ENCODE measurements at places on chromosomes 16 and 17.

GRCh38 chr16:48790151-48790550, 180.2 kb upstream of the N4BP1 start:
- DNase-seq: no peak

DNA sequence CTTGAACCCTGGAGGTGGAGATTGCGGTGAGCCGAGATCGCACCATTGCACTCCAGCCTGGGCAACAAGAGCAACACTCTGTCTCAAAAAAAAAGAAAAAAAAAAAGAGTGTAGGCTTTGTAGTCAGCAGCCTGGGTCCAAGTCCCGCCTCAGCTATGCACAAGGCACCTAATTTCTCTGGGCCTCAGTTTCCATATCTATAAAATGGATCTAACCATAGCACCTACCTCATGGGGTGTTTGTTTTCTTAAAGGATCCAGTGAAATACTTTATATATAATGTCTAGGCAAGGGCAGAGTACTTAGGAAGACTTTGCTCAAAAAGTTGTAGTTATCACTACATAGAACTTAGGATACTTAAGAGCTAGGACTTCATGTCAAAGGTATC, 45.4 kb upstream of the NFAT5 start:
- DNase-seq: no peak

GRCh38 chr16:58497935-58498334, 2.0 kb upstream of the NDRG4 start:
- no peak for DNase-seq

DNA sequence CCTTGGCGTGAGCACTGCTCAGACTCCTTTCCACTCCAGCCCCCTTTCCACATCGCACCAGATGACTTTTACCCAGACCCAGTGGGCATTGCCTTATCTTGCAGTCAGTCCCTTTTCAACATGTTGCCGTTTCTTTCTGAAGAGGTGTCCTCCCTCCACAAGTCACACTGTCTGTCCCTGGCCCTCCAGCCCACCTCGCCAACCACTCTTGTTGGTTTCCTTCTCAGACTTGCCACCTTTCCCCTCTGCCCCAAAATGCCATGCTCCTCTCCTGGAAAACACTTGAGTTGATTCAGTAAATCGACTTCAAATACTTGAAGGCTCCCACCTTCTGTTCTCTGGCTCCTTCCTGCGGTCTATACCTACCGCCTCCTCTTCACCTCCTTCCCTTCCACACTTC, 7.5 kb upstream of the ADAM11 start:
- no peak for DNase-seq

GRCh38 chr17:74691151-74691550, 21.6 kb downstream of the CD300LF start:
- no peak for DNase-seq
